ENCODE measurements at places on chromosomes 16 and 17.

DNA sequence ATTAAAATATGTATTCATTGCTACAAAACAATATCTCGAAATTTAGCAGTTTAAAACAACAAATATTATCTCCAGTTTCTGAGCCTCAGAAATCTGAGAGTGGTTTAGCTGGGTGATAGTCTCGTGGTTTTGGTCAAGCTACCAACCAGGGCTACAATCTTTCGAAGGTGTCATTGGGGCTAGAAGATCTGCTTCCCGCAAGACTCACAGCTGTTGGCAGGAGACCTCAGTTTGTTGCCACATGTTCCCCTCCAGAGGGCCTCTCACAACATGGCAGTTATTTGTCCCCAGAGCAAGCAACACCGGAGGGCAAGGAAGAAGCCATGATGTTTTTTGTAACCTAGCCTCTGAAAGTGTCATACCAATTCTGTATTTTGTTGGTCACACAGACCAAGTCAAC is 12.0 kb upstream of the BCAS3 start:
- no peak for DNase-seq

DNA sequence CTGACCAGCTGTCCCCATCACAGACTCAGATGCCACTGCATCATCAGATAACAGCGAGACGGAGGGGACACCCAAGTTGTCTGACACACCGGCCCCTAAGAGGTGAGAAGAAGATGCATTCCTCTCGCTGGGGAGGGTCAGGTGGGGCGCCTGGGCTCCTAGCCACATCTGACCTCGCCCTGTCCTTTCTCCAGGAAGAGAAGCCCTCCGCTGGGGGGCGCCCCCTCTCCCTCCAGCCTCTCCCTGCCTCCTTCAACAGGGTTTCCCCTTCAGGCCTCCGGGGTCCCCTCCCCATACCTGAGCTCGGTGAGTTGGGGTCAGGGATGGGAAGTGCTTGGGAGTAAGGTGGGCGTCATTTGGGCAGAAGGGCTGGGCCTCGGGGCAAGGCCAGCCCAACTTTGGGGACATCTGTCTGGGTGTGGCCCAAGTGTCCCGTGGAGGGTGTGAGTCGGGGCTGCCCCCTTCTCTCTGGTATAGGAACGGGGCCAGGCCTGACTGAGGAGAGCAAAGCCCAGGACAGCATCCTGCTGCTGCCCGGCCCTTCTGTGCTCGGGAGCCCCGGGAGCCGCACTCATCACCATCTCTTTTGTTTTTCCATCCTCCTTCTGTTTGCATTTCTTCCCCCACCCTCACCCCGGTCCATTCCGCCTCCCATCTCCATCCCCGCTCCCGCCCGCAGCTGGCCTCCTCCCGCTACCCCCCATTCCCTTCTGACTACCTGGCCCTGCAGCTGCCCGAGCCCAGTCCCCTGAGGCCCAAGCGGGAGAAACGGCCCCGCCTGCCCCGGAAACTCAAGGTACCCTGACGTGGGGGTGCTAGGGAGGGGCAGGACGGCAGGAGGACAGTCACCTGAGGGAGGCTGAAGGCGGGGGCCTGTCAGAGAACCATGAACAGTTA is 4.9 kb downstream of the INO80E start:
- DNase-seq, result no peak

GRCh38 chr17:79113699-79114457 is 39.3 kb downstream of the ENGASE start:
- no peak for DNase-seq

GRCh38 chr17:50483266-50483665 is 4.6 kb downstream of the RSAD1 start:
- DNase-seq, result no peak

GRCh38 chr16:6190776-6191175 is 1093.2 kb upstream of the EEF2KMT start:
- no peak for DNase-seq

DNA sequence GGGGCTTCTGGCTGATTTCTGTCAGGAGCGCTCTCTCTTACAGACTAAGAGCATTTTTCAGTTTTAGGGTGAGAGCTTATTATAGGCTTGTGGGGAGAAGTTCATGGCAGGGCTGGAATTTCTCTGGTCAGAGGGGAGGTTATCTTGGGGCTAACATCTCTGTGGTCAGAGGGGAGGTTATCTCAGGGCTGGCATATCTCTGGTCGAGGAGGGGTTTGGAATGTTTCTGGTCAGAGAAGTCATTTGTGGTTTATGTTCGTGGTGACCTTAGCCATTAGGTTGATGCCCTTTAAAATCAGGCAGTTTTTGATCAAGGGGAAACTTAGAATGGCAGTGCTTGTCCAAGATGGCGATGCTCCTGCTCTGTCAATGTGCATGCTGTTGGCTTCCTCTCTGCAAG is 10.8 kb upstream of the USP31 start:
- DNase-seq, result no peak

GRCh38 chr17:71287071-71287823 is 833.6 kb upstream of the SOX9 start:
- DNase-seq, result no peak

DNA sequence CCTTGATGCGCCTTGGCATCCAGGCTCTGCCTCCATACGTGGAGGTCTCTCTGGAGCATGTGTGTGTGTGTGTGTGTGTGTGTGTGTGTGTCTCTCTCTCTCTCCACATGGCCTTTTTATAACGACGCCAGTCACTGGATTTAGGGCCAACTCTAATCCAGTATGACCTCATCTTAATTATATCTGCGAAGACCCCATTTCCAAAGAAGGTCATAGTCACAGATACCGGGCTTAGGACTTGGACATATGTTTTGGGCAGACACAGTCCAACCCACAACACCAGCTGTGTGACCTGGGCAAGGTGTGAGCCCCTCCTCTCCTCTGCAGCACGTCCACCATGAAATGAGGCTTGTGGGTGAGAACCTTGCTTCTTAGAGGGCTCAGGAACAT is 138.4 kb upstream of the PLCG2 start:
- DNase-seq, result no peak

GRCh38 chr17:19363460-19364035 is 1.0 kb upstream of the B9D1 start:
- DNase-seq, result no peak

GRCh38 chr16:73037331-73037745 is 10.6 kb downstream of the ZFHX3 start:
- DNase-seq, result no peak

- no peak for DNase-seq
Measured at GRCh38 chr16:30757316-30757715, 4.5 kb downstream of the CFAP119 start.

DNA sequence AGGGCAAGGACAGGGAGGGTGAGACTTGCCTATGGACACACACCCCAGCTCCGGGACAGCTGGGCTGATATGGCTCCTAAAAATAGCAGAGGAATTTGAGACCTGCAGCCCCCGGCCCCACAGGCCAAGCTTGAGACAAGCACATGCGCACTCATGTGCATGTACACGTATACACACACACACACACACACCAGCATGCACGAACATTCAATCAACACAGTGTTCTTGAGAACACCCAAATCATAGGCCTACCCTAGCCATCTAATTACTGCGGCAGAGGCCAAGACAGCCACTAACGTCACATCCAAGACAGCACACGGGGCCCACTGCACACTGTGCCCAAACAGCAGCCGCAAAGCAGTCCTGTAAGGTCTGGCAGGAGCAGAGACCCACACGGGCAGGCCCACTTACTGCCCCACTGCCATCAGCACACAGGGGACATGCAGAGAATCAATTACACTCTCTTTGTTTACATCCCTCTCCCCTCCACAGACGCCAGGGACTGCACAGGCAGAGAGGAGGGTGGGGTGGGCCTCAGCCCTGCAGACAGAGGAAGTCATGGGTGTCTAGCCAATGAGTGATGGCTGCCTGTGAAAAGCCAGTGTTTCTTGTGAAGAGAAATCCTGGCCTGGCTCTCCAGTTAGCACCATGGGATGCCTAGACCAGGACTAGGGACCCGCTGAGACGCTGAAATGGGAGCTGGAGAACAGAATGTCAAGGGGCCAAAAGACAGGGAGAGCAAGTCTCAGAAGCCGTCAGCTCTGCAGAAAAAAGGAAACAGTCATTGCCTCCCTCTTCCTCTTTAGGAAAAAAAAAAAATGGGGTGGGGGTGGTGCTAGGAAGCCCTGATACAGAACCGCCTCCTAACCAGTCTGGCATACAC is 39.3 kb downstream of the MYO18A start:
- no peak for DNase-seq

DNA sequence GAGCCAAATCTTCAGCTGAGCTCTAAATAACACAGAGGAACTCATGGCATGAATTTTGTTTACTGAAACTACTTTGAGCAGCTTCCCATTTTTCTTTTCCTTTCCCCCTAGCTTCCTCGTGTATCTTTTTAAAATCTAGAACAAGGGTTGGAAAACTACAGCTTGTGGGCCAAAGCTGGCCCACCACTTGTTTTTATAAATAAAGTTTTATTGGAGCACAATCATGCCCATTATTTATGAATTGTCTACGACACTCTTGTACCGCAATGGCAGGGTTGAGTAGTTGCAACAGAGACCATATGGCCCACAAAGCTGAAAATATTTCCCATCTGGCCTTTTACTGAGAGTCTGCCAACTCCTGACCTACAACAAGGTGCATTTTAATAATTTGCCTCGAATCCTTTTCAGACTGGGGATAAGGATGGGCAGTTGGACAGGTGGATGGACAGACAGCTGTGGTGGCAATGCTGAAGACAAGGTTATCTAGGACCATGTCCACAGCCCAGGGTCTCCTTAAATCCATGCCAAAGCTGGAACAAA is 87.7 kb downstream of the RMI2 start:
- DNase-seq, result no peak

DNA sequence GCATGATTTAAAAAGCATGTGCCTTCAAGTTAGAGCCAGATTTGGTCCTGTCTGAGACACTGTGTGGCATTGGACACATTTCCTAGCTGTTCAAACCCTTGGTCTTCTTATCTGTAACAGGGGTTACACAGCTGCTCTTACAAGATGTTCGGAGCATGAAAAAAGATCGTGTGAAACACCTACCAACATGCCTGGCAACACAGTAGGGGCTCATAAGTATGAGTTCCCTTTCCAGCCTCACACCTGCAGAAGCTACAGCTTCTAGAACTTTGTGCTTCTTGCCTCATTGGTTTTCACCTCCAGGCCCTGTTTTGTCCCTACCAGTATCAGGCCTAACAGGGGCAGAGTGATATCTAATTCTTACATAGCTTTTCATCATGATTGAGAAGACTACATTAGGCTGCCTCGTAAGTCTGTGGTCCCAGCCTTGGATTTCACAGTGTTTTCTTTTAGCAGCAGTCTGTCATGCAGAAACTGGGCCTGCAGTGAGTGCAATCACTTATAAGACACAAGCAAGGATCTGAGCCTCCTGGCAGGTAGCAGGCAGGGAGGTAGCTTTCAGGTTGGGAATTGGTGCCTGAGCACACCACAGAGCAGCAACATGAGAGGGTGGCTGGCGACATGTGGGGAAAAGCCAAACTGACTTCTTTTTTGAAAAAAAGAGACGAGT is 78.8 kb downstream of the CCDC182 start:
- DNase-seq, result no peak

DNA sequence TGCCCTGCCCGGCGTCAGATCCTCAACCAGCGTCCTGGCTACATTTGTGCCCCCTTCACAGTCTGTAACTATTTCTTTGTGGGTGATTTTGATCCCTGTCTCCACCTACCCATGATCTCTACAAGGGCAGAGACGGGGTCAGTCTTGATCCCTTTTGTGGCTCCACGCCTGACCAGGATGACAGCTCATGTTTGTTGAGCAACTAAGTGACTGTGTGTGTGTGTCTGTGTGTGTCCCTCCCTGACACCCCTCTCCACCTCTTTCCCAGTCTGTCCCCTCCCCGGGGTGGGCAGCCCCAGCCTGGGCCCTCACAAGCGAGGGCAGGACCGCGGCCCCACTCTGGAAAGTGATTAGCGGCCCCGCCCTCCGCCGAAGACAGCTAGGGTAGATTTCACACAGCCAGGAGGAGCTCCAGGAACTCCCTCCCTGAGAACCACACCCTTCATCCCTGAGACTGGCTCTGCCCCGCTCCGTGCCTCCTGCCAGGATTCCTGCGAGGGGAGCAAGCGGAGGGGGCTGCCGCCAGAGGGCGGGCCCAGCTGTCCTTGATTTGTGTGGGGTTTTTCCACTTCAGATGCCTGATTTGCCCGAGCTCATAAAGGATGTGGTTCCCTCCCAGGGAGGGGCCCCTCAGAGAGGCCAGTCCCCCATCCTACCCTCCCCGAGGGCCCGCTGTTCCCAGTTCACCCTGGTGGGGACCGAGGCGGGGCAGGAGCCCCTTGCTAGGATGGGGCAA is 5.3 kb upstream of the HS3ST6 start:
- DNase-seq, result no peak

DNA sequence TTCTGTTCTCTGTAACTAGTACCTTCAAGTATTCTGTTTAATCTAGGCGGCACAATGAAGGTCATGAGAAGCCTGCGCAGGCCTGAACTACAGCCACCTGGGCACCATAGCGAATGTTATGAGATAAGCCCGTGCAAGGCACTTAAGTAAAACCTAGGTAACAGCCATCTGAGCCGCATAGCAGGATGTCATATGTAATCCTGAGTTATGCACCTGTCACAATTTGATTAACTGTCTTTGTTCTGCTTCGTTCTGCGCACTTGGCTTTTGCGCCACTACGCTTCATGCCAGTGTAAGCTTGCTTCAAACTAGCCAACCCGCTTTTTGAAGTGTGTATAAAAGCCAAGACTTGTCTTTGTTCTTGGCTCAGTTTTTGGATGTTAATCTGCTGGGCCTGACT is 449.8 kb downstream of the KCNJ18 start:
- no peak for DNase-seq

- no peak for DNase-seq
Measured at GRCh38 chr17:9211133-9211765, 189.9 kb downstream of the NTN1 start.

- no peak for DNase-seq
Measured at GRCh38 chr16:4207229-4207628, 34.7 kb downstream of the SRL start.

DNA sequence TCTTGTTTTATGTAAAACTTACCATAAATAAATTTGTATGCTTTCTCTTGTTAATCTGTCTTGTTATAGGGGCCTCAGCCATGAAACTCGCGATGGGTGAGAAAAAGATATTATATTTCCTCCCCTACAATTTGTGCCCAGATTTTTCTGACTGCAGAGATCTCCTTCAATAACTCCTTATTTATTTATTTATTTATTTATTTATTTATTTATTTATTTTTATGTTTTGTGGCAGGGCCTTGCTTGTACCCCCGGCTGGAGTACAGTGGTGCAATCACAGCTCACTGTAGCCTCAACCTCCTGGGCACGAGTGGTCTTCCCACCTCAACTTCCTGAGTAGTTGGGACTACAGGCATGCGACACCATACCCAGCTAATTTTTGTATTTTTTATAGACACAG is 23.3 kb upstream of the CCL5 start:
- no peak for DNase-seq

DNA sequence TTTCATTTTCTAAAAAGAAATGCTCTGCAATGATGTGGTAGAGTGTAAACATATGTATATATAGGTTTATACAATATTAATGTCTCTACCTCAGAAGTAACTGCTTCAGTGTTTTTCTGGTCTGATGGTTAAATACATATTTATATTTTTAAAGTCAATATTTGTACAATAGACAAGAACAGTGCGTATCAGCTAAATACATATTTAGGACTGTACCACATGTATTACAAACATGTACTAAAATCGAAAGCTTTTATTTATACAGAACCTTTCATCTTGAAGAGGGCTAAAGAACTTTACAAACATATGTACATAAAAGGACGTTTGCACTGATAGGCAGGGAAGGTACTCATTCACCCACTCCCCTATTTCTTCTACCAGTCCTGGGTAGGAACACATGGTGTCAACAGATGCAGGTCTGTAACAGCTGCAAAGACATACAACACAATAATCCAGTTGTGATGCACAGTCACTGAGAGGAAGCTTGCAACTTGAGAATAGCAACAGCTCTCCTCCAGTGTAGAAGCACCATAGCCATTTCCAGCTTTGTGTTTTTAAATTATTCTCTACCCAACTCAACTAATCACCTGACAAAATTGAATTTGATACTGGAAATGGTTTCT is 206.9 kb upstream of the C17orf78 start:
- no peak for DNase-seq
